ENCODE measurements at places on chromosomes 4 and X. TPM values are rescaled to one million over a fixed set of nuclear protein-coding genes. Genes with fewer than 3 reads are reported as not detected.

DNA sequence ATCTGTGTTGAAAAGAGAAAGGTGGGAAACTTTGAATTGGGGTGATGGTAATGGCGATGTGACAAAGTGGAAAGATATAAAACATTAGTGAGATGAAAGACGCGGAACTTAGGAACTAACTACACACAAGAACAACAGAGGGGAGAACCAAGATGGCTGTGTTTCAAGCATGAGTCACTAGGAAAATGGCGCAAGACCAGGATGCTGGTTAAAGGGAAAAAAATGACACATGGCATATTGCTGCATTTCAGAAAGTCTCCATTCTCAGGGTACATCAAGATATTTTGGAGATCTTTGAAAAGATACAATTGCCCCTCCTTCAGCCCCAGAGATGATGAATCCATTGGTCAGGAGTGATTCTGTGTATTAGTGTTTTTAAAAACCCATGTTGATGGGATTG lies 164.4 kb downstream of the FBXO8 start:
- no peak for DNase-seq

GRCh38 chr4:40954088-40954668 lies 204.4 kb downstream of the NSUN7 start:
- no peak for DNase-seq

GRCh38 chr4:84336964-84337705 lies 162.0 kb downstream of the NKX6-1 start:
- DNase-seq = no peak

Gene NAP1L2
- 2.2 TPM for total RNA-seq

DNA sequence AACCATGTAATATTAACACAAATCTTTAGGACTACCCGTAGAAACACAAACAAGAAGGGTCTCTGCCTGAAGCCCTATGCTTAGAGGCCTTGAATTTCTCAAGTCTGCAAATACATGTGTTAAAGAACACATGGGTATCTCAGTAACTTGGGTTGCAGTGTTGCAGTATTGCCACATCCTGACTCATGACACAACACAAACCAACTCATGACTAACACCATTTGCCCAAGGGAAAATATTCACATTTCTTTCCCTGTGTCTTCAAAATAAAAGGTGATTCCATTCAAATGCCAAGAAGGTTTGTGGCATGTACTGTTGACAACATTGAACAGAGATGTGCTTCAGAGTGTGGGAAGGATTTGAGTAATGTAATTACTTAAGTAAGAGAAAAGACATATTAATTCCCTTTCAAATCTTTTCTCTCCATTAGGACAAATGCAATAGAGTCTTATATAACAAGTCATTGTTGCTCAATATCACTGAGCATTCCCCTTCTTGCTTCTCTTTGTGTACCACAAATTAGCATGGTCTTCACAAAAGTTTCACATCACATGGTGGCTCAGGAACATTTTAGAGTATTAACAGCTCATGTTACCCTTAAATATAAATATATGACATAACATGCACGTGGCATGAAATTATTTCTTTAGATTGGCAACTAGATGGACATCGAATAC lies 487.1 kb downstream of the STPG2 start:
- no peak for DNase-seq

Gene NEIL3
- total RNA-seq = 2.4 TPM

DNA sequence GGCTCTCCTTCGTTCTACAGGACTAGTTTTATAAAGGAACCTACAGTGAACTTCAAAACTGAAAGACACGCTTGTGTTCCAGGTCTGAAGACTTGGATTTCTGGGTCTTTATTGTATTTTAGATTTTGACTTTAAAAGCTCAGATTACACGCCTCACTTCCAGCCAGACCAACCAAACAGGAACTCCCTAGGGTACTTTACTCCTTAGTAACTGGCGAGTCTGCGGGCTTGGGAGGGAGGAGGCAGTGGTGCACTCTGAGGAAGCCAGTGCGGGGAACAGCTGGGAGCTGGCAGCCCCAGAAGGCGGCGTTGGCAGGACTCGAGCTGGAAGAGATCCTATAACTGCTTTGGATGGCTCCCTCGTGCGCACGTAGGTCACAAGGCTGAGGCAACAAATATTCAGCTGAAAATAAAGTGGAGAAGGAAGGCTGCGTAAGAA lies 391 bp upstream of the PHKA1 start:
- DNase-seq = peak; percentile 64

Gene P2RY8
- 0.17 TPM for total RNA-seq

Gene NXF2B
- total RNA-seq = not detected

- DNase-seq = peak; percentile 3
These were observed 38.0 kb upstream of the PDK3 start for GRCh38 chrX:24426921-24427746.

GRCh38 chr4:4334798-4335520 lies 44.9 kb downstream of the ZBTB49 start:
- DNase-seq = peak; percentile 76

GRCh38 chr4:31791666-31792065 lies 1071.5 kb downstream of the PCDH7 start:
- DNase-seq = no peak

DNA sequence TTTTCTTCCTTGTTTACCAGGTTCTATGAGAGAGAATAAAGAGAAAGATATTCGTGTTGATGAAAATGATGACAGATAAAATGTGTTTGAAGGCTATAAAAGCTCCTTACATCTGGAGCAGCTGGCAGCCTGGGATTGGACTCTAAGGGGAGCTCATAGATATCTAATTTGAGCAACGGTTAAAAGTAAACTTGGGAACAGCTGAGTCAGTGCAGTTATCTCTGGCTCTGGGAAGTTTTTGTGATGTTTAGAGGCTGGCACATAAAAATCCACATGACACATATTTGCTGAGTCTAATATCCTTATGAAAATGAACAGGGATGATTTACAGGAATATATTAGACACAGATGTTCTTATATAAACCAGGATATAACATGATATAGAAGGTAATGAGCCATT lies 331.8 kb upstream of the TENM3 start:
- DNase-seq = no peak

Gene SPANXA2
- total RNA-seq = not detected

Gene SCML2
- total RNA-seq = 1.9 TPM

DNA sequence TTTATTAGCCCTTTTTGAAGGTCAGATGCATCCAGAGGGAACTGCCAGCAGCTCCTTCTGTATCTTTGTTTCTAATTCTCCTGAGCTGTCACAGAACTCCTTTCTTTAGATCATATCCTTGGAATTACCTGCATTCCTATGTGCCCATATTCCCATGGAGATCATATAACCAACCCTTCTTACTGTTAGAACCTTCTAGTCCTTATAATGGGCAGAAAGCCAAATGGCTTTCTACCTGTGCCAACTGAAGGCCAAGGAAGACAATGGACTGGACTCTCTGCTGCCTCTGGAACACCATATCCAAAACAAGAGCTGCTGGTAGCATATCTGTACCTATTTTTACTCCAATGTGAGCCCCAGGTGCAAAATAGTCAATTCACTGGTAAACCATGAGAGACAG lies 60.7 kb downstream of the TBC1D9 start:
- DNase-seq = no peak

GRCh38 chr4:71669291-71669690 lies 114.6 kb downstream of the GC start:
- no peak for DNase-seq

Gene HERC6
- 11.5 TPM for total RNA-seq

Gene RAB9B
- 0.56 TPM for total RNA-seq

Measured in dermis blood vessel endothelial cell (primary cell).